Hematopoietic multipotent progenitor cell (in vitro differentiated cells): ENCODE measurements at places on chromosomes 6 and 20. TPM values are rescaled to one million over a fixed set of nuclear protein-coding genes. Genes with fewer than 3 reads are reported as not detected.
A peak's percentile ranks its signal among the peaks of the same experiment; 100 is the strongest.

NKAIN2 gene
- total RNA-seq, result 16.7 TPM

TSBP1 gene
- not detected for total RNA-seq

RSPH9 gene
- total RNA-seq, result 0.27 TPM

IDH3B gene
- total RNA-seq, result 130 TPM

RIMS1 gene
- total RNA-seq, result under 0.01 TPM

CCM2L gene
- not detected for total RNA-seq

ZNF311 gene
- total RNA-seq, result 0.27 TPM

APOBEC2 gene
- not detected for total RNA-seq

SLC26A8 gene
- total RNA-seq, result 0.27 TPM

OR12D3 gene
- not detected for total RNA-seq

DDRGK1 gene
- 30.2 TPM for total RNA-seq

UFL1 gene
- total RNA-seq, result 7.0 TPM

TREML1 gene
- total RNA-seq, result 1.1 TPM

DNA sequence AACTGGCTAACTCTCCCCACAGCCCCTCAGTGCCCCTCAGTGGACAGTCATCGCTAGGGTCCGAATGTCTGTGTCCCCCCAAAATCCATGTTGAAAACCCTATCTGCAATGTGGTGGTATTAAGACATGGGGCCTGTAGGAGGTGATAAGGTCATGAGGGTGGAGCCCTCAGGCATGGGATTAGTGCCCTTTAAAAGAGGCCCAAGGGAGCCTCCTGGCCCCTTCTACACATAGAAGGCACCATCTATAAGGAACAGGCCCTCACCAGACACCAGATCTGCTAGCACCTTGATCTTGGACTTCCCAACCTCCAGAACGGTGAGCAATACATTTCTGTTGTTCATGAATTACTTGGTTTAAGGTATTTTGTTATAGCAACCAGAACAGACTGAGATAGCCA lies 6.7 kb upstream of the TRAF3IP2 start:
- no peak for DNase-seq

DNA sequence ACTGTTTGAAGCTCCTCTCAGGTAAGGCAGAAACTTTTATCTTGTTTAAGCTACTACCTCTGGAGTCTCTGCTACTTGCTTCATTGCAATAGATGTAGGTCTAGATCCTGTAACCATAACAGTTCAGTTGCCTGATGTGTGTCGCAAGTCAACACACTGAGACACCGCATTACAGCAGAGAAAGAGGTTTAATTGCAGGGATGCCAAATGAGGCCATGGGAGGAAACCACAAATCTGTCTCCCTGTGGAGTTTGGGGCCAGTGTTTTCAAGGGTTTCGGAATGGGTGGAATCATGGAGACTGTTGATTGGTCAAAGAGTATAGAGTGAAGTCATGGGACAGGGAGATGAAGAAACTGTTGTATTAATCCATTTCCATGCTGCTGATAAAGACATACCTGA lies 57.1 kb upstream of the RBM24 start:
- no peak for DNase-seq

DNA sequence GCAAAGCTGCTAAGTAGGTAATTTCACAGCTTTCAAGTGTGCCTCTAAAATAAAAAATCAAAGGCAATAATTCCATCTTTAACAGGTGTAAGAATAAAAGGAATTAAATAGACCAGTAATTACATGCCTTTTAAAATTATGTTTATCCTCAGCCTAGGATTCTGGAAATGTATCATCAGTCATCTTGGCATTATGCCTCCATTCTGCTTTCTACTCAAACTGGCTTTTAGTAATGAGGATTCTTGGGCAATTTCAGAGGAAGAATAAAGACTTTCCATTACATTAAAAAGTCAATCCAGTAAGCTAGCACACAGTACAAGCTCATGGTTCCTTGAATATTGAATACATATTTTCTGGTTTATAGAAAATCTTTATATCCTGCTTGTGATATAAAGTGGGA lies 44.7 kb downstream of the GSTA2 start:
- no peak for DNase-seq

DNA sequence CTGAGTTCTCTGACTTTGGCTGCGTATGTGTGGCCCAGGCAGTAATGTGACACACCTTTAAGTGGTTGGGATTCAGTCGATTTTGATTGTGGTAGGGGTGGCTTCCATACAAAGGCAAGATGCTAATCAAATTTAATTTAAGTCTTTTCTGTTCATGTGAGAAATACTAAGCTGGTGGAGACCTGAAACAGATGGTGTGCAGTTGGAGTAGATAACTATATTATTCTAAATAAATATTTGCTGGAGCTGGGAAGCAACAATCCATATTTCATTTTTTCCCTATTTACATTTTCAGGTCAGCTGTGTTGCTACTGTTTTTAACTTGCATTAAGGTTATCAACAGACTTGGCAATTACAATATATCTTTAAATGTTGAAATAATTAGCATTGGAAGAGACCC lies 67.4 kb upstream of the C20orf144 start:
- DNase-seq, result no peak

- DNase-seq, result no peak
These were observed 16.1 kb downstream of the DOK5 start for GRCh38 chr20:54491506-54491905.

DNA sequence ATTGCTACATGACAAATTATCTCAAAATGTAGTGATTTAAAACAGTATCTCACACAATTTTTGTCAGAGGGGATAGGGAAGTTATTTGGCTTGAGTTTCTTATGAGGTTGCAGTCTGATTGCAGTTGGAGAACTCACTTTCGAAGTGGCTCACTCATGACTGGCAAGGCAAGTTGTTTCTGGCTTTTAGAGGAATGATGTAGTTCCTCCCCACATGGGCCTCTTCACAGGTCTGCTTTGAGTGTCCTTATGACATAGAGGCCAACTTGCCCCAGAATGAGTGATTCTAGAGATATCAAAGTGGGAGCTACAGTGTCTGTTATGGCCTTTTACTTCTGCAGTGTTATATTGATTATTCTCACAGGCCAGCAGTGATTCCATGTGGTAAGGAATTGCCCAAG lies 6.1 kb downstream of the DOP1A start:
- no peak for DNase-seq

DNA sequence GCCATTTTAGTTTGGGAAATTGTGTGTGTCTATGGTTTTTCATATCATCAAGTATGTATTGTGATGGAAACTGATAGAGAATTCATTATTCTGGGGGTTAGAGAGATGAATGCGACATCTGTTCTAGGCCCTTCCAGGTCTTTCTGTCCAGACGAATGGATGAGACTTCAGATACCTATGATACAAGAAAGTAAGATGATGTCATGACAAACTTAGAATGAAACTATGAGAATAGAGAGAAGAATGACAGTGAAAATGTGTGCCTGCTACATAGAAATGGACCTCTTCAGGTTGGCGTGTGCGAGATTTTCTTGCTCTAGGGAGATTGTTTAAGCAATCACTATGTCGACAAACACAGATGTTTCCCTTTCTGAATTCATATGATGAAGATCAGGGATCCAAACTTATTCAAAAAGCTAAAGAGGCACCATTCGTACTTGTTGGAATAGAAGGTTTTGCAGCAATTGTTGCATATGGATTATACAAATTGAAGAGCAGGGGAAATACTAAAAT lies 76.1 kb downstream of the SCAND1 start:
- no peak for DNase-seq

- DNase-seq, result no peak
These were observed 210.0 kb downstream of the PTPRT start for GRCh38 chr20:42979720-42980119.

DNA sequence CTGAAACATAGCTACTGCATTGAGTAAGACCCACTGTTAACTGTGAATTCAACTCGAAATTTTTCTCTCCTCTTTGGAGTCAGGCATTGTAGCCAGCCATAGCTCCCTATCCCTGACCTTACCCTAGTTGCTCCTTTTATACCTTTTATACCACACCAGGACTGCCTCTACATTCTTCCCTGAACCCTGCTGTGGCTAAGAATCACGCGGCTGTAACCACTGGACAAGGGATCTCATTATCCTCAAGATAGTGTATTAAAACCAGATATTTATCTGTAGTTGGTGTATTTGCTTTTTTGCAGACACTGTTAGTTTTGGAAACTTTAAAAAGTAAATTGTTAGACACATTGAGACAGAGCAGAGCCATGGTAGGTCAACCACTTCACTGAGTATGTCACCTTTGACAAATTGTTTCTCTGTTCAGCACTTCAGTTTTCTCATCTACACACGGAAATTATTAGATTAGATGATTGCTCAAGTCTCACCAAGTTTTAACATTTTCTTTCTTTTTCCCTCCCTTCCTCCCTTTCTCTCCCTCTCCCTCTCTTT lies 171.9 kb upstream of the PRND start:
- no peak for DNase-seq

DNA sequence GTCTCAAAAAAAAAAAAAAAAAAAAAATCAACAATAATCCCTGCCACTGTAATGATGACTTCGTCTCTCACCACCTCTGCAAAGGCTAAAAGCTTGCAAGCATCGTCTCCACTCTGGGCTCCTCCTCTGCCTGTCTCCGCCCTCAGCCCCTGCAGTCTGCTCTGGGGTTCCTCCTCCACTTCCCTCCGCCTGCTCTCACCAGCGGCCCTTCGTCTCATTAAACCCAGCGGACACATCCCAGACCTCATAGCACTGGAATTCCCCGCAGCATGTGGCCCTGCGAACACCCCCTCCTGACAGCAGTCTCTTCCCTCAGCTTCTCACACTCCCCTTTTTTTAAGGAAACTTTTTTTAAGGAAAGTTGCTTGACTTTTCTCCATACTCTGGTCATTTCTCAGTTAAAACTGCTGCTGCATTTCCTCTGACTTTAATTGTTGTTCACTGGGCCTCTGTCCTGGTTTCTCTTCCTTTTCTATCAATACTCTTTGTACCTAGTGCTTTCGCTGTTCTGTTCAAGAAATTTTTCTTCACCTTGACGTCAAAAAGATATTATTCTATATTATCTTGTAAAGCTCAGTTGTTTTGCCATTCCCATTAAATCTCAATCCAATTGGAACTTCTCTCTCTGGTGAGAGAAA lies 70.9 kb upstream of the PLEKHG1 start:
- DNase-seq, result peak; percentile 10

GRCh38 chr6:68575765-68576439 lies 59.2 kb upstream of the ADGRB3 start:
- DNase-seq, result no peak

DNA sequence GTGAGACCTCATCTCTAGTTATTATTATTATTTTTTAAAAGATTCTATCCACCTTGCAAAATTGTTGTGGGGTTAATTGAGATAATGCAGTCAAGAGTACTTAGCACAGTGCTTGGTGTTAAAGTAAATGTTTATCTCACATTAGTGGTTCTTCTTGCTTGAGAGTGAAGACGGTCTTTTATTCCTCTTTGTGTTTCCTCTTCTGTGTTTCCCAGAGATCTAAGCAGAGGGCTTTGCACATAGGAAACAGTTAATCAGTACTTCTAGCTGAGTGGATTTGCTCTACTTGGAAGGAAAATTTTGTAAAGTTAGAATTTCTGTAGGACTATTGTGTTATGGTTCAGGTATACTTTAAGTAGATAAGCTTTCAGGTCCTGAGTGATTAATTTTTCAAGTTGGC lies 3.5 kb downstream of the ARMC2 start:
- DNase-seq, result no peak

DNA sequence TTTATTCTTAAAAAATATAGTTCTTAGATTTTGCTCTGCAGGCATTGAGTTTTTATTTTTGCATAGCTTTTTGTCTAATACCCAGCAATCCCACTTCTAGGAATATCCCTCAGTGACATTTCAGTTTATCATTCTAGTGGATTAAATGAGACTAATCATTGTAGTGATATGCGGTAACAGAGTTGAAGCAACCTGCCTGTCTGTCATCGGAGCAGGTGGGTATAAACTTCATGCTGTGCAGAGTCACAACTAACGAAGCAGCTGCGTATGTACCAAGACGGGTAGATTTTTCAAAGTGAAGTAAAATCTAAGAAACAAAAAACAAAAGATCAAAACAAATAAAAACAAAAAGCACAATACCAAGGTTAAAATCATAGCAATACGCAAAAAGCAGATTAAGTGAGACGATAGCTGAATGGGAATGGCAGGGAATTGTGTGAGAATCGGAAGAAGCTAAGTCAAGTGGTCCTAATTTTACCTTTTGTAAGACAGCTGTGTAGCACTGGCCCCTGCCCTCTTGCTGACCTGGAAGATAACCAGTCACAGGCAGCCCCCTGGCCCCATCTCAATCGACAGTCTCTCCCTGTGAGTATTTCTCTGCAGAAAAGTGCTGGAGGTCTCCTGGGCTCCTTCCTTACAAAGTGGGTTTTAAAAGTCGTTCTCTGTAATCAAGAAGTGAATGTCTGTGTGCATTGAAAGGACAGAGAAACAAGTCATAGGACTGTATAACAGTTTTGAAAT lies 169.2 kb downstream of the OR2B2 start:
- DNase-seq, result no peak

DNA sequence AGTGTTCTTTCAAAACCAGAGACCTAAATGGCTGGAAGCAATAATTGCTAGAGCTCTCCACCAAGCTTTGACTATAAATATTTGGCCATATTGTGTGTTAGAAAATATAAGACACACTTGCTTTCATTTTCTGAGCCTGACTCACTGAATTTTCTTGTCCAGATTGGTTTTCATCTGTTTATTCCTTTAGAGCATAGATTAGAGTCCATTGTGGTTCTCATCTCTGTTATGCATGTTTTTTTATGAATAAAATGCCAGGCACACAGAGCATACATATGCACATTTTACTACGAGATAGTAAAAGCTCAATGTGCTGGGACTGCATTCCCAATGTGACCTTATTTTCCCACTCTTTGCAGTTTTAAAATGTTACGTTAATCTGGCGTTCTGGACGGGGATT lies 115.3 kb upstream of the MLIP start:
- no peak for DNase-seq

DNA sequence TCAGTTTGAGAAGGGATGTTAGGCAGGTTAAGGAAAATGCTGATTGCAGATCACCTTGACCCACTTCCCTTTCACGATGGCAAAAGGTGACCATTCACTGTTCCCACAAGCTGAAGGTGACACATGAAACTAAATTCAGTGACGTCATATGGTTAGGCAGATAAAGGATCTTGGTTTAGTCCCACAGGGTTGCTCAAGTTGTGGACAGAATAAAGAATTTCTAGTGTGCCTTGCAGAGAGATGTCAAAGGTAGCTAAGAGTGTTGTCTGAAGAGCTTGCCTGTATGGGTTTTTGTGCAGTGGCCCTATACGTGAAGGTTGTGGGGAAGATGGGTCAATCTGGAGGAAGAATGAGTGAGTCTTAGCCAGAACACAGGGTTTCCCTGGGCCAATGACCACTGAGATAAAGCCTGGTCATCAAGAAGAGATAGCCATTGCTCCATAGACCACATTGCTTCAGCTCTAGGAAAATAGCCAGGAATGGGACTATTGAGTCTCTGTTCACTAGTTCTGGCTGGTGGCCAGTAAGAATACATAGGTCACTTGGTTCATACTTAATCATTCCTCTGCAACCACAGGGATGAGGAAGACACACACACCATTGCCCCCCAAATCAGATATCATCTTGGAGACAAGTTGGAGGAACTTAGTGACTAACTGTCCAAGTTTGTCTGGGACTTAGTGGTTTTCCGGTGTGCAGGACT lies 148.5 kb upstream of the ATXN1 start:
- DNase-seq, result no peak

- peak; percentile 65 for DNase-seq
These were observed 667 bp downstream of the STX11 start for GRCh38 chr6:144150710-144151657.

- DNase-seq, result no peak
These were observed 164.8 kb downstream of the BACH2 start for GRCh38 chr6:90131614-90132423.

GRCh38 chr6:53983301-53983700 lies 127.9 kb upstream of the MLIP start:
- DNase-seq, result no peak
